Neural progenitor cell (in vitro differentiated cells): ENCODE measurements at places on chromosomes 1 and 21.

GRCh38 chr1:11523261-11523660, 44.3 kb downstream of the DISP3 start:
- DNase-seq: no peak

DNA sequence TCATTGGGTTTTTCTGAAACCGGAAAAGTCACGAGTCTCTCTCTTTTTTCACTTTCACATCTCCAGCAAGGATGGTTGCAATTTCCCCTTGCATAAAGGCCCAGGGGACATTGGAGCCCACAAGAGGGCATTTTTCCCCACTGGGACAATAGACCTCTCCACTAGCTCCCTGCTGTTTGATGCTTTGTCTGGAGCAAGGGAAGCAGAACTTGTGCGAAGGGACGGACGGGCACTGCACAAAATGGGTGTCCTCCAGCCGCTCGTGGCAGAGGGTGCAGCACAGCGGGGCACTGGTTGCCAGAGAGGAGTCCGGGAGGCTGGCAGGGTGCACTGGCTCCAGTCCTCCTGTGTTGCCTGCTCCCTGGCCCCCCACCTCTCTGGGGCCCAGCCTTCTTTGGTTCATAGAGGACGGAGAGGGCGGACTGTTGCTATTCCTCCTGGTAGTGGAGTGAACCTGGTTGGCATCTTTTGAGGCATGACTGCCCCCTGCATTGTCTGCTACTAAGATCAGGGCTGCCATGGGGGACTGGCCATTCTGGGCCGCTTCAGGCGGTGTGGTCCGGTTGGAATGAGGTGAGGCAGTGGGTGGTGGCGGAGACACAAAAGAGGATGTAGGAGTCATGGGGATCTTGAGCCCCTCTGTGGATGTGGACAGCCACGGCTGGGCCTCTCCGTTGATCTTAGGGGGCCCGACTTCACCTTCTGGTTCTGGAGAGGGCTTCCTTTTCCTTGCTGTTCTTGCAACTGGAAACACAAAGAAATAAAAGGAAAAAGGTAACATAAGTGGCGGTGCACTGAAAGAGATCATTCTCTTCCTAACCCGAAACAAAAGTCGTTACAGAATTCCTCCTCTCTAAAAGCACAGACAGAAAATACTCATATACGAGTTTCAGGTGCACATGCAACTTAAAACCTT, 2.6 kb downstream of the IRF2BP2 start:
- peak; percentile 86 for DNase-seq

DNA sequence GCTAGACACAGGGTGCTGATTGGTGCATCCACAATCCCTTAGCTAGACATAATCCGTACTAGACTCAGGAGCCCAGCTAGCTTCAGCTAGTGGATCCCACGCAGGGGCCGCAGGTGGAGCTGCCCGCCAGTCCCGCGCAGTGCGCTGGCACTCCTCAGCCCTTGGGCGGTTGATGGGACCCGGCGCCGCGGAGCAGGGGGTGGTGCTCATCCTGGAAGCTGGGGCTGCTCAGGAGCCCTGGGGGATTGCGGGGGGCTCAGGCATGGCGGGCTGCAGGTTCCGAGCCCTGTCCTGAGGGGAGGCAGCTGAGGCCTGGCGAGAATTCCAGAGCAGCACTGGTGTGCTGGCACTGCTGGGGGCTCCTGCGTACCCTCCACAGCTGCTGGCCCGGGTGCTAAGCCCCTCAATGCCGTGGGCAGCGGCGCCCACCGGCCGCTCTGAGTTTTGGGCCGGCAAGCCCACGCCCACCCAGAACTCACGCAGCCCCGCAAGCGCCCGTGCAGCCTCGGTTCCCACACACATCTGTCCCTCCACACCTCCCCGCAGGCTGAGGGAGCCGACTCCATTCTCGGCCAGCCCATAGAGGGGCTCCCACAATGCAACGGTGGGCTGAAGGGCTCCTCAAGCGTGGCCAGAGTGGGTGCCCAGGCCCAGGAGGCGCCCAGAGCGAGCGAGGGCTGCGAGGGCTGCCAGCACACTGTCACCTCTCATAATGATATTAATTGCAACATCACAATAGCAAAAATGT, 87.4 kb downstream of the CRB1 start:
- no peak for DNase-seq

GRCh38 chr1:53254011-53254640, 15.8 kb upstream of the MAGOH start:
- no peak for DNase-seq

GRCh38 chr1:3717715-3718601, 34.3 kb upstream of the CCDC27 start:
- DNase-seq: peak; percentile 88

- no peak for DNase-seq
These were observed 2.4 kb downstream of the GRIK3 start for GRCh38 chr1:37031871-37032270.
